ENCODE measurements at places on chromosomes 16 and 17. TPM values are rescaled to one million over a fixed set of nuclear protein-coding genes. Genes with fewer than 3 reads are reported as not detected.

Gene ARHGDIA
- 568 TPM for total RNA-seq

Gene QPRT
- 48.3 TPM for total RNA-seq

Gene KRTAP4-6
- not detected for total RNA-seq

Gene ODF4
- not detected for total RNA-seq

Gene CA7
- not detected for total RNA-seq

Gene ATP2C2
- not detected for total RNA-seq

Gene KRT15
- total RNA-seq: not detected

Gene TAT
- not detected for total RNA-seq

Gene PMFBP1
- 1.2 TPM for total RNA-seq

Gene TNS4
- not detected for total RNA-seq

Gene PLD6
- total RNA-seq: 13.4 TPM

Gene CFAP52
- total RNA-seq: not detected

Gene EVPLL
- not detected for total RNA-seq

Gene ADAD2
- not detected for total RNA-seq

Gene SNTB2
- 49.4 TPM for total RNA-seq

Gene RHBDL1
- 2.3 TPM for total RNA-seq

Gene TMEM219
- 52.7 TPM for total RNA-seq

Gene KRTAP1-5
- total RNA-seq: not detected

Gene NPIPB6
- 1.6 TPM for total RNA-seq

Gene TMEM186
- 13.3 TPM for total RNA-seq

Gene KRT14
- not detected for total RNA-seq

Gene GLP2R
- total RNA-seq: not detected

Gene MT3
- total RNA-seq: not detected

Measured in A673 (cell line).